NCI-H446 (cell line): ENCODE measurements at places on chromosomes 3 and 15.

GRCh38 chr3:194185221-194185620, 49.3 kb downstream of the HES1 start:
- no peak for DNase-seq

DNA sequence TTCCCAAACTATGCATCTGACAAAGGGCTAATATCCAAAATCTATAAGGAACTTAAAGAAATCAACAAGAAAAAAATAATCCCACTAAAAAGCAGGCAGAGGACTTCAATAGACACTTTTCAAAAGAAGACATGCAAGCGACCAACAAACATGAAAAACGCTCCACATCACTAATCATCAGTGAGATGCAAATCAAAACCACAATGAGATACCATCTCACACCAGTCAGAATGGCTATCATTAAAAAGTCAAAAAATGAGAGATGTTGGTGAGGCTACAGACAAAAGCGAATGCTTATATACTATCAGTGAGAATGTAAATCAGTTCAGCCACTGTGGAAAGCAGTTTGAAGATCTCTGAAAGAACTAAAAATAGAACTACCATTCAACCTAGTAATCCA, 20.2 kb downstream of the CFAP44 start:
- no peak for DNase-seq

DNA sequence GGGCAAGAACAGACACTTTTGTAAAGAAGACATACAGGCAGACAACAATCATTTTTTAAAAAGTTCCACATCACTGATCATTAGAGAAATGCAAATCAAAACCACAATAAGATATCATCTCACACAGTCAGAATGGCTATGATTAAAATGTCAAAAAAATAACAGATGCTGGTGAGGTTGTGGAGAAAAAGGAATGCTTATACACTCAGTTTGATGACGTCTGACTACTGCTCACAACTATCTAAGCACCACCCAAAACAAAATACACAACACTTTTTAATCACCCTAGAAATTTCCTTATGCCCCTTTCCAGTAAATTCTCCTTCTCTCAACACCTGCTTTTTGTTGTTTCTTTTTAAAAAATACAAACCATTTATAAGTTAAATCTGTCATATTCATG, 228.8 kb downstream of the ISL2 start:
- no peak for DNase-seq

- DNase-seq, result no peak
Observed at GRCh38 chr15:62649793-62650420, 392.6 kb upstream of the TPM1 start.

DNA sequence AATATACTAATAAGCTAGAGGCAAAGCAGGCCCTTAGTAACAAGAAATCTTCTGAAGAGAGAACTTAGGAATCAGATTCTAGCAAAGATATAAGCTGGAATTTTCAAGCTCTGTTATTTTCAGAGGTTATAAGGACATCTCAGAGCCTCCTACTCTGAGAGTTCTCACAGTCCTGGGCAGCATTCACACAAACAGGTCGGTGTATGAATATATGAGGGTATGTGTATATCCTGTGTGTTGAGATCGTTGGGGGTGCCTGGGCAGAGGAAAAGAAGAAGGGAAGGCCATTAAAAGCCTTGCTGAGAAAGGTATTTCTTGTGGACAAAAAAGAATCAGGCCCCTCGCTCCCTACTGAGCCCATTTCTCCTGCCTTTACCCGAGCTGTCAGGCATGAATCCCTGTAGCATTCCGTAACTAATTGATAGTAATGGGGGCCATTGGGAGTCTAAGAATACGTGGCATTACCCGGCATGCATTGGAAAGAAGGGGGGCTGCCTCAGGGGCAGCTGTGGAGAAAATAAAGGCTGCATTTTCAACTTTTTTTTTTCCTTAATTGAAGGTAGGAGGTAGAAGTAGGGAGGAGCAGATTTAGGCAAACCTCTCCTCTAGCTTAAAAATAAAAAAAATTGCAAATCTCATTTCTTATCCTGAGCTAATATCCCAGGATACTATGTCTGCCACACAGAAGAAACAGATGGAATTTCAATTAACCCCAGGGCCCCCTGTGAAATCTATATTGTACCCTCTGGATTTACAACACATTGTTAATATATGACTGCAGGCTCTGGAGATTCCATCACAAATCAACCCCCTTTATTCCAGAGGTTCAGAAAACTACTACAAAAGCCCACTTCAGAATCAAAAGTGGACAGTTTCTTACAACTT, 103.8 kb downstream of the GTPBP8 start:
- DNase-seq, result no peak

GRCh38 chr3:110625201-110625747, 446.3 kb upstream of the NECTIN3 start:
- DNase-seq, result no peak

DNA sequence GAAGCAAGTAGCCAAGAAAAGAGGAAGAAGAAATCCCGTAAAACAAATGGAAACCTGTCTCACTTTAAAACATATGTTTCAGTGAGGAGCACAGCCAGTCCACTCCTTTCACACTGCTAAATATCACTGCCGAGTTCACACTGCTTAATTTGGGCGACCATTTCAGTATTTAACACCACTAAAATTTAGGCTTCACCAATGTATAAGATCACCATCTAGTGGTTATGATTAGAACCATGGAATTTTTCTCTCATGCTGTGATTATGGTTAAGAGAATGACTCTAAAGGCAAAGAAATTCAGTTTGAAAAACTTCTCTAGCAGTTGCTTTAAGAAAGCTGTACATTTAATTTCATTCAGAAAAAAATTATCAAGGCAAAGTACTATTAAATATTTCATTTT, 16.6 kb downstream of the SLC4A7 start:
- DNase-seq, result peak; percentile 1

GRCh38 chr3:189995129-189995528, 125.6 kb downstream of the P3H2 start:
- DNase-seq, result no peak

- DNase-seq, result no peak
Observed at GRCh38 chr3:36817806-36818533, 53.6 kb upstream of the DCLK3 start.
